ENCODE measurements at places on chromosomes 4 and X.
A peak's percentile ranks its signal among the peaks of the same experiment; 100 is the strongest.

DNA sequence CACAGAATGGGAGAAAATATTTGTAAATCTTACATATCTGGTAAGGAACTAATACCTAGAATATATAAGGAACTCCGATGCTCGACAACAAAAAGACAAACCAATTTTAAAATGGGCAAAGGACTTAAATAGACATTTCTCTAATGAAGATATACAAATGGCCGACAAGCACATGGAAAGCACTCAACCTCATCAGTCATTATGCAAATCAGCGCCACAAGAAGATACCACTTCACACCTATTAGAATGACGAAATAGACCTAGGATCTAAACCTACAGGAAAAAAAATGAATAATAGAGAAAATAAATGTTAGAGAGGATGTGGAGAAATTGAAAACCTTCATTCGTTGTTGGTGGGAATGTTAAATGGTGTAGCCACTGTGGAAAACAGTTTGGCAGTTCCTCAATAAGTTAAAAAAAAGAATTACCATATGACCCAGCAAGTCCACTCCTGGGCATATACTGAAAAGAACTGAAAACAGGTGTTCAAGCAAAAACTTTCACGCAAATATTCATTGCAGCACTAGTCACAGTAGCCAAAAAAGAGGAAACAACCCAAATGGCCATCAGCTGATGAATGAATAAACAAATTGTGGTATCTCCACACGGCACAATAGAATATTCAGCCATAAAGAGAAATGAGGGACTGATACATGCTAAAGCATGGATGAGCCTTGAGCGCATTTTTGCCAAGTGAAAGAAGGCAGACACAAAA is 57.3 kb upstream of the WDR19 start:
- ATAC-seq: no peak

GRCh38 chr4:185317880-185318279 is 77.8 kb downstream of the LRP2BP start:
- ATAC-seq: no peak

DNA sequence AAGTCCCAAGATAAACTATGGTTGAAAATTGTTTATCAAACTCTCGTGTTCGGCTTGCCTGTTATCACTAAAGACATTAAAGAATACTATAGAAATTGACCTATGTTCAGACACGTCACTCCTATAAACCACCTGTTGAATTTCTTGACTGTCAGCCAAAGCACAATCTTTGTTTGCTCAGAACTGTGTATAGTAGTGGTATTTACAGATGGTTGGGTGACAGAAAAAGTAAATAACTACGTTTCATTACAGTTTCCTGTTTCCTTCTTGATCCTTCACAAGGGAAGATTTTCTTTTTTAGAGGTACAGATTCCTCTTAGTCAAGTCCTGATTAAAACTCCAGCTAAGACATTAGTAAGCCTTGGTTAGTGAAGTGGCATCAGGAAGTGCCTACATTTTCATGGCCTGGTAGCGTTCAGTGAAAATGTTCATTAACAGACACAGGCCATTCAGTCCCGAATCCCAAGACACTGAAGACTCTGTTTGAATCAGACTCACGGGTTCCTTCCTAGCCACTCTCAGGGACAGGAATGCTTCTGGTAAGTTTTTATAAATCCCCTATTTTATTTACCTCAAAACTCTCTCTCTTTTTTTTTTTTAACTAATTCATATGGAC is at the start of gene SMIM31:
SMIM31 (plus strand) TSS at position 259 of the 616 bp plus-strand sequence. CDS start 16,313 bp downstream, outside the sequence.
- ATAC-seq: no peak

DNA sequence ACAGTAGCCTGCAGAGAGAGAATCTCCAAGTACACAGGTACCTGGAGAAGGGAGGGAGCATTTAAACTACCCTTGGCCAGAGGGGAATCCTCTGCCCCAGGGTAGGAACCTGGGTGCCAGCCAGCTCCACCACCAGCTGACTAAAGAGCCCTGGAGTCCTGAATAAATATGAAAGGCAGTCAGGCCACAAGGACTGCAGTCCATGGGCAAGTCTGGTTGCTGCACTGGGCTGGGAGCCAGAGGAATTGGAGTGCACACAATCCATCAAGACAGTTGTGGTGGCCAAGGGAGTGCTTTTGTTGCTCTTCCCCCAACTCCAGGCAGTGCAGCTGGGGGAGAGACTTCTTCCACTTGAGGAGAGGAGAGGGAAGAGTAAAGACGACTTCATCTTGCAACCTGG is 172.5 kb downstream of the HNRNPD start:
- no peak for ATAC-seq

DNA sequence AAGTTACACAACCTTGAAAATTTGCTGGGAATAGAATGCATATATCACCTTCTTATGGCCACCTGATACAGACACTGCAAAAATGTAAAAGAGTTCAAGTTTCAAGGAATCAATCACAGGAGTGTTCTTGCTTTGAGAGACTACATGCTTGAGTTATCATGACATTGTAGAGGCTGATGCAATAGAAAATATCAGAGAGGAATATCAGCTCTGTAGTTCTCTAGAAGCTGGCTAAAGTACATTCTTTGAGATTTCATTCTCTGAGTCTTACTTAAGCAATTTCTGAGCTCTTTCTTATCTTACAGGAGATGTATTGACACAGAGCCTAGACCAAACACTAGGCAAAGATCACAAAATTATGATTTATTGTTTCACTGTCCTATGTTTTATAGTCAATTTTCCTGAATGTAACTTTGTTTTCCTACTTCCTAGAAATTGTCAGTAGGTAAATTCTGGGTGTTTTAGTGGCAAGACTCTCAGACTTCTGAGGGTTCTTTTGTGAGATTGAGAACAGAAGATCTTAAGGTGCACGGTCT is 152.1 kb upstream of the HPGD start:
- ATAC-seq: no peak

GRCh38 chr4:187598196-187598595 is 397.4 kb upstream of the ZFP42 start:
- ATAC-seq: no peak

DNA sequence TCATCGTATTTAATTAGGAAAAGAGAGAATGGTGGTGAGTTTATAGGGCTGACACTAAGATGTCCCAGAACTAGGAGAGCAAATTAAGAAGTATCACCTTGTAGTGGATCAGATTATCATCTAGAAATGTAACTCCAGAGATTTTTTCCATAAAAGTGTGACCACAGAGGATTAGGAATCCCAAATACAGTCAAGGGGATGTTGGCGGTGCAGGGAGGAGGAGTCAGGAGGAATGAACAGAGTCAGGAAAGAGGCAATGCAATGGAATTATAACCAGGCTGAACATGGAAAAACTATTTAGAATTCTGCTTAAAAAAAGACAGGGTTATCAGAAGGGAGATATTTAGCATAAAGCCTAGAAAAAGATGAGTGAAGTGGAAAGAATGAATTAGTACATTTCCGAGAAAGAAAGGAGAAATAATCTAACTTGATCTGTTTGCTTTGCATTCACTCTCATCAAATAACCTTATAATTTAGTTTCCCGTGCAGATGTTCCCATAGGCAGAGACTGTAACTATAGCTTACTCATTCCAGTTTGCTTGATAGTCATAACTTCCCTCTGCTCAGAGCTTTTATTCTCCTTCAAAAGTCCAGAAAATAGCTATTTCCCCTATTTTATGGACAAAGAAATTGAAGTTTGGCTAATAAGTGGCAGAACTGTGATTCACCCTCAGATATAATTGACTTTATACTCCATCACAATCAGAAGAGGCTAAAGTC is 56.4 kb downstream of the SCFD2 start:
- ATAC-seq: no peak

- no peak for ATAC-seq
Observed at GRCh38 chr4:157372567-157372966, 152.0 kb downstream of the GRIA2 start.

GRCh38 chrX:56920338-56920997 is 74.9 kb downstream of the SPIN3 start:
- ATAC-seq: no peak

- ATAC-seq: no peak
Observed at GRCh38 chr4:122671919-122672490, 51.1 kb upstream of the IL21 start.

GRCh38 chr4:3736806-3737205 is 29.4 kb upstream of the ADRA2C start:
- no peak for ATAC-seq

- ATAC-seq: no peak
Observed at GRCh38 chrX:65610481-65610880, 57.0 kb upstream of the MSN start.

DNA sequence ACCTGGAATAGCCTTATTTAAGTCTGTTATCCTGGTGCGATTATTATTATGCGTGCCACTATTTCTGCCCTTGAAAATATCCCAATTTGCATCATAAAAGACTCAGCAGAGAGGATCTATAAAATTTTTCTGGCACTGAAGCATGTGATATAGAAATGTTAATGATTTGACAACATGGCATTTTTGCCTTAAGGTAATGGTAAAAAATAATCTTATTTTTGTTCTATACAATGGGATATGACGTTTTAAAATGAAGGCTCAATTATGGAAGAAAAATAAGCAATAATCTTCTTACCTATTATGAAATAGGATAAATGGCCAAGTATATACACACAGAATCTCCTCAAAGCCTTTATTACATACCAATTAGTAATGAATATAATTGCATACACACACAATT is 113.5 kb downstream of the PDGFC start:
- no peak for ATAC-seq

- ATAC-seq: no peak
Observed at GRCh38 chr4:52576326-52576725, 82.8 kb downstream of the USP46 start.

GRCh38 chr4:113469023-113469390 is 292.5 kb downstream of the CAMK2D start:
- ATAC-seq: no peak

DNA sequence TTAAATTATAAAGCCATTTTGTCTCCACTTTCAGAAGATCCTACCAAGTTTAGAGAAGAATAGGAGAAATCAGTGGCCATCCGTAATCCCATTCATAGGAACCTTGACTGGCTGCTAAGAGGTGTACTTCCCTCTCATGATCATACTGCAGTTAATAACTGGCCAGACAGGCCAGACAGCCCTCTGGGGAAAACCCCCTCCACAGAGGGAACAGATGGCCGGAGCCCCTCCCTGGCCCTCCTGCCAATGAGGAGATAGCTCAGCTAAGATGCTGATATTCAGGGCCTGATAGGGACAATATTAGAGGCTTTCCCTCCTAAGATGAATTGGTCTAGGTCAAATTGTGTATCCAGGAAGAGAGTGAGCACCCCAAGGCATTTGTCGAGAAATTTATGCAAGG is 200.0 kb upstream of the MAOA start:
- ATAC-seq: no peak

- no peak for ATAC-seq
Observed at GRCh38 chr4:103757631-103758030, 37.8 kb upstream of the TACR3 start.

DNA sequence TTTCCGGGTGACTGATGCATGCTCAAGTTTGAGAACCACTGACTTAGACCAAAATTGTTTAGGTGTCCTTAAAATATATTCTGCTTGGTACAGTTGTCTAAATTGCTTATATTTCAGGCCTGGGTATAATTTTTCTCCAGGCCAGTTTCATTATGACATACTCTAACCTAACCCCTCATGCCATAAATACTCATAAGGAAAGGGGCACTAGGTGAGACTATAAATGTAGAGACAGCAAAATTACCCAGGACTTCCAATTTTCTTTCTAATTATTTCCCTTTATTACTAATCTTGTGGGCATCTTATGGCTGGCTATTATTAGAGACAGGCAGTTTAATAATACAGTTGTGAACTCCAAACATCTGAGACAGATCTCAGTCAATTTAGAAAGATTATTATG is 150.2 kb downstream of the RRAGB start:
- ATAC-seq: no peak

DNA sequence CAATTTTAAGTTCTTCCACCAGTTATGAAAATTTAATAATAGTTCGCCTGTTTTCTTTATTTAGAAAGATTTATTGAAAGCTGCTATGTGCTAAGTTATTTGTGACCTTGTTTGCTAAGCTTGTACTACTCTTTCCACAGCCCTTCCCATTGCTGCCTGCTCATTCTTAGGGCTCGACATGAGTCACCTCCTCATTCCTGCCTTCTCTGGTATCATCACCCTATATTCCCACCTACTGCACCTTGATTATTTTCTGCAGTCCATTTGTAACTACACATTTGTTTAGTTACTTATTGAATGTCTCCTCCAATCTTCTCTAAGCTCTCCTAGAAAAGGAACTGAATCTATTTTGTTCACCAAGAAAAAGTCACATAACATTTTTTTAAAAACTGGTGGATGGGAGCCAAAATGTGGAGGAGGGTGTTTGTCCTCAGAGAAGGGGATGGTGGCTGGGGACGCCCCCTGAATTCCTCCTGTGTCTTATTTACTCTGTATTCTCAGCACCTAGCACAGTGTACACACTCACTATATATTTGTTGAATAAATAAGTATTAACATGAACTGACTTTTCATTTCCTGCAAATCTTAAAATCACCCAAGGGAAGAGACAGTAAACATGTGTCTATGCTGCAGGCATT is 3.7 kb upstream of the RAB9A start:
- ATAC-seq: no peak

- peak; percentile 39 for ATAC-seq
Observed at GRCh38 chrX:18353931-18354368, 538 bp downstream of the SCML2 start.

DNA sequence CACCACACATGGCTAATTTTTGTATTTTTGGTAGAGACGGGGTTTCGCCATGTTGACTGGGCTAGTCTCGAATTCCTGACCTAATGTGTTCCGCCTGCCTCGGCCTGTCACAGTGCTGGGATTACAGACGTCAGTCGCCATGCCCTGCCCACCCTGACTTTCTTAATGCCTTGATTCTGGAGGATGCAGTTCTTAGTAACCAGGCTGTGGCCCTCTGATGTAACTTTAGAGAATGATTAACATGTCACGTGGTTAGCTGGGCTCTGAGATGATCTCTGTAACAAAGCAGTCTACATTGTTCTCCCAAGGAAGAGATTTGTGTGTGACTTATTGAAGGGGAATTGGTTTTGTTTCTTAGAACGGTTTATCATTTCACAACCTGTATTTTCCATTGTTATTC is 30.6 kb downstream of the ANK2 start:
- no peak for ATAC-seq

All from gastroesophageal sphincter (tissue), 4 donors.